NCI-H1092 treated with DMSO at 0.1 percent for 48 hours (cell line): ENCODE measurements at places on chromosomes 16 and 17.
A peak's percentile ranks its signal among the peaks of the same experiment; 100 is the strongest.

DNA sequence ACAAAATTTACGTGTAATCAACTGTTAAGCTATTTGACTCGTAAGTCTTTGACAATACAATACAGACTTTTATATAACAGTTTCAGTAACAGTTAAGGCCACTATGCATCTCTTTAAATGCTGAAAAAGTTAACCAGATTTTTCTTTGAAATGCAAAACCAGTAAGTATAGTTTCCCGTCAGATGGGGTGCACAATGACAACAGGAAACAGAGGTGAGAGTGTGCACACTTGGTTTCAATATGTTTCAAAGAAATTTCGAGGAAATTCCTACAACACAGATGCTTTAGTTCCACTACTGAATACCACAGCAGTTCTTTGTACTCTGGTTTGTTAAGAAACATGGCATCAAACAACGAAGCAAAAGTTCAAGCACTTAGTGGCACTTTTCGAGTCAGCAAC, 48.4 kb downstream of the RNF157 start:
- no peak for DNase-seq

GRCh38 chr17:31533546-31534155, 142.2 kb downstream of the RAB11FIP4 start:
- peak; percentile 18 for DNase-seq

DNA sequence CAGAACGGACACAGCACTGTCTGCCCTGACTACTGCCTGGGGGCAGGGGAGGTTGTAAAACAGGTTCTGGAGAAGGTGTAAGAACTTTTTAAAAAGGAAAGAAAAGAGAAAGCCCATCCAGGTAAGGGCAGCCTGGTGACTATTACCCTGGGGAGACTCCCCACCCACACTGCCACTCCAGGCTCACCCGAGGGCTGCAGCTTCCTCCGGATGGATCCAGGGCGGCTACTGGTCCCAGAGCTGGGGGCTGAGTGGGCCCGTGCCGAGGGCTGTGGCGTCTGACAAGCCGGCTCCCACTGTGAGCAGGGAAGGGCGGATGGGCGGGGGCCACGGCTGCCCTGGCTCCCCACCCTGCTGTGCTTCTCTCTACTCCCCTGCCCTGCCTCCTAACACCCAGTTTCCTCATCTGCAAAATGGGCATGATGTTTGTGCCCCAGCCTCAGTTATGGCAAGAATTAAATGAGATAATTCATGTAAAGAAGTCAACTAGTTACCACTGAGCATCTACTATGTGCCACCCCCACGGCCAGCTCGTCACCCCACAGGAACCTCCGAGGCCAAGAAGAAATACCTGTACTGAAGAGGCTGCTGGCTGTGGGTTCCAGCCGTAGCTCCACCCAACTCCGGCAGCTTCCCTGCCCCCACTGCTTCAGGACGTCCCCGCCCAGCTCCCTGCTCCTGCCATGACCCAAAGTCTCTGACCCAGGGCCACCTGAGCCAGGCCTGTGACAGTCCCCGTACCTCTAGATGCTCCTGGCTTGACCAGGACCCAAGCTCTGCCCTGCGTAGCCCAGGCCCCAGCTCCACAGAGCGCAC, 24.2 kb downstream of the KATNB1 start:
- no peak for DNase-seq

DNA sequence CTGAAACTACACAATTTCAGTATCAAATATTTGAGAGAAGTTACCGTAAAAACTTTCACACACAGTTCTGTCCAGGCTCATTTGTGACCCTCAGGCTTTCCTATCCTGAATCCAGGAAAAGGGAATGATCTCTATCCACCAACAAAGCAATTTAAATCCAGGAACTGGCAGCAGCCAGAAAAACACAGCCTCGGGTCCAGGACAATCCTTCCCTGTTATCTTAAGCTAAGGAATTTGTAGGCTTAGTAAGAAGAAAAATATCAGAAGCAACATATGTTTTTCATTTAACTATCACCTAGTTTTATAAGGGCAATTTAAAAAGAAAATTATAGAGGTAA, 47.1 kb downstream of the TEX2 start:
- DNase-seq: no peak

DNA sequence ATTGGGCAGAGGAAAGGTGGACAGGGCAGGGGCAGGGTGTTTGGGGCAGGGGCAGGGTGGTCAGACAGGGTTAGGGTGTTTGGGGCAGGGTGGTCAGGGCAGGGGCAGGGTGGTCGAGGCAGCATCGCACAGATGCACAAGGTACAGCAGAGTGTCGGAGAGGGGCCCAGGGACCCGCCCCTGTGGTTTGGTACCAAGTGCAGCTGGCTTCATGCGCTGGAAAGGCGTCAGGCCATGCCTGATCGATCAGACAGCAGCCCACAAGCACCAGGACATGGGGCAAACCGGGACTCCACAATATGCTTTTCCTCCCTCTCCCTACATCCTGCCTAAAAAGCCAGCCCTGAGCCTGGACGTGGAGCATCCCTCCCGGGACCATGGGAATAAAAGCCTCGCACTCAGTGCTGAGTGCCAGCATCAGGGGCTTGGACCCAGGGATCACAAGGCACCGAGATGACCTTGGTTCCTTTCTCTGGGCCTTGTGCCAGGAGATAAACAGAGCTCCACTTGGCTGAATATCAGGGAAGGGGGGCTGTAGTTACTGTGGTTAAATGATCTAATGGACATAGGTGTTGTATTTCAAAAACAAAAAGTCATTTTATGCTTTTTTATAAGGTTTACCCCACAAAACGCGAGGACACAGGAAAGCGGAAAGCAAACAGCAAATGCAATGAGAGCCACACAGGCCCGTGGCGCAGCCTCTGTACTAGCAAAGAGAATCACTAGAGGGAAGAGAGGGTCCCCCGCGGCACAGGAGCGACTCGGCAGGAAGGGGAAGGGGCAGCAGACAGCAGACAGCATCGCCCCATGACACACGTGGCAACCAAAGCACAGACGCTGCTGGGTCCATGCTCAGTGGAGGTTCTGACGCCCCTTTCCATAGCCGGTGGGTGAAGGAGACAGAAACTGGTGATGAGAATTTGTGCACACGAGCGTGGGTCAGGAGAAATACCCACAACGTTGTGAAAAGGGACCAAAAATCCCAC, 5.3 kb upstream of the HEXD start:
- DNase-seq: peak; percentile 92

DNA sequence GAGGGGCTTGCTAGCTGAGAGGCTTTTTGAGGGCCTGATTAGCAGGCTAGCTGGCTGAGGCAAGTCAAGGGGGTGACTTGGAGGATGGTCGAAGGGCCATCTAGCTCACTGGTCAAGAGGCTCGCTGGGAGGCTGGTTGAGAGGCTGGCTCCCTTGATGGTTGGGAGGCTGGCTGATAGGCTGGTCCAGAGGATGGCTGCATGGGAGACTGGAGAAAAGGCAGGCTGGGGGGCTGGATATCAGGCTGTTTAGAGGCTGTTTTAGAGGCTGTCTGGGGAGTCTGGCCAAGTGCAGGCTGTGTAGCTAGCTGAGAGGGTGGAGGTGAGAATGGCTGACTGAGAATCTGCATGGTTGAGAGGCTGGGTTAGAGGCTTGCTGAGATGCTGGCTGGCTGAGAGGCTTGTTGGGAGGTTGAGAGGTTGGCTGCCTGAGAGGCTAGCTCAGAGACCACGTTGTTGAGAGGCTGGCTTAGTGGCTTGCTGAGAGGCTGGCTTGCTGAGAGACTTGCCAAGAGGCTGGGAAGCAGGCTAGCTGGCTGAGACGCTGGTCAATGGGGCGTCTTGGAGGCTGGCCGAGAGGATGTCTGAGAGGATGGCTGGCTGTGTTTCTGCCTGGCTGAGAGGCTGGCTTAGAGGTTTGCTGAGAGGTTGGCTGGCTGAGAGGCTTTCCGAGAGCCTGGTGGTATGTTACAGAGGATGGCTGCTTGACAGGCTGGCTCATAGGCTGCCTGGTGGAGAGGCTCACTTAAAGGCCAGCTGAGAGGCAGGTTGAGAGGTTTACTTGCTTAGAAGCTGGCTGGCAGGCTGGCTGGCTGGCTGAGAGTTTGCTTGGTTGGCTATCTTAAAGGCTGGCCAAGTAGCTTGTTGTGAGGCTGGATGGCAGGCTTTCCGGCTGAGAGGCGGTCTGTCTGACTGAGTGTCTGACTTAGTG, 36.6 kb upstream of the ACSM2B start:
- peak; percentile 95 for DNase-seq

GRCh38 chr16:85967111-85967510, 68.1 kb downstream of the IRF8 start:
- DNase-seq: no peak

DNA sequence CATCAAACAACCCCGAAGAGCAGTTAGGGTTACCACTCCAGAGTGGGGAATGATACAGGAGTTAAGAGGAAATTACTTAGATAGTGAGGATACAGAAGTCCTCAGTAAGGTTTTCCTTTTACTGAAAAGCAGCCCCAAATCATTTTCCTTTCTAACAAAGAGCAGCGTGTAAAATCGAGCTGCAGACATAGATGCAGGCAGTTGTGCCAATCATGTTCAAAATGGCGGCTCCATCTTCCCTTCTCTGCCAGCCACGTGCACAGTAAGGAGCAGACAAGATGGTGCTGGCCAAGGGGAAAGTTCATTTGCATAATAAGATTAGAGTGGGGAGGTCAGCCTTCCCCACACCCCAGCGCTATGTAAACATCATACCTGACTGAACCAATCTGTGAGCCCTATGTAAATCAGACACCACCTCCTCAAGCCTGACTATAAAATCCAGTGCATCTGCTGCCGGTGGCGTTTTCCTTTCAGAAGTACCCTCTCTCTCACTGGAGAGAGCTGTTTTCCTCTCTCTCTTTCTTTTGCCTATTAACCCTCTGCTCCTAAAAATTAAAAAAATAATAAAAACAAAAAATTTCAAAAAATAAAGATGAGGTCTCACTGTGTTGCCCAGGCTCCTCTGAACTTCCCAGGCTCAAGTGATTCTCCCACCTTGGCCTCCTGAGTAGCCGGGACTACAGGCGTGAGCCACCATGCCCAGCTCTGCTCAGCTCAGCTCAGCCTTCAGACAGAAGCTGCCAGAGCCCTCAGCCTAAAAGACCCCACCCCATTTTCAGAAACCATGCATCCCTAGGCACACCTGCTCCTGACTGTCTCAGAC, 2.6 kb upstream of the SRL start:
- DNase-seq: peak; percentile 24

DNA sequence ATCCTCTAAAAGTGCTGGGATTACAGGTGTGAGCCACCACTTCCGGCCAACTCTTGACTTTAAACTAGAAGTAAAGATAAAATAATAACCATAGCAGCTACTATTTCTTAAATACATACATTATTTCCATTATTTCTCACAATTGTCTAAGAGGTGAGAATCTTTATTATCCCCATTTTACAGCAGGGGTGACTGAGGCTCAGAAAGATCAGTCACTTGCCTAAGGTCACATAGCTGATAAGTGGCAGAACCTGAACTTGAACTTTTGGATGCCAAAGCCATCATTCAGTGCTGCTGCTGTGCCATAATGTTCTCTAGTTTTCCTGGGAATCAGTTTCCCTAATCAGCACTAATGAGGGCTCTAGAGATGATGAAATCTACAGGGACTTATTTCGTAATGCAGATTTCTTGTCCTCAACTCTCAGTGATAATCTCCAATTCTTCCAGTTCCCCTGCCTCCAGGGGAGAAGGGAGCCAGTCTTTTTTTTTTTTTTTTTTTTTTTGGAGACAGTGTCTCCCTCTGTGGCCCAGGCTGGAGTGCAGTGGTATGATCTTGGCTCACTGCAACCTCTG, 25.2 kb upstream of the GPRC5B start:
- DNase-seq: no peak

DNA sequence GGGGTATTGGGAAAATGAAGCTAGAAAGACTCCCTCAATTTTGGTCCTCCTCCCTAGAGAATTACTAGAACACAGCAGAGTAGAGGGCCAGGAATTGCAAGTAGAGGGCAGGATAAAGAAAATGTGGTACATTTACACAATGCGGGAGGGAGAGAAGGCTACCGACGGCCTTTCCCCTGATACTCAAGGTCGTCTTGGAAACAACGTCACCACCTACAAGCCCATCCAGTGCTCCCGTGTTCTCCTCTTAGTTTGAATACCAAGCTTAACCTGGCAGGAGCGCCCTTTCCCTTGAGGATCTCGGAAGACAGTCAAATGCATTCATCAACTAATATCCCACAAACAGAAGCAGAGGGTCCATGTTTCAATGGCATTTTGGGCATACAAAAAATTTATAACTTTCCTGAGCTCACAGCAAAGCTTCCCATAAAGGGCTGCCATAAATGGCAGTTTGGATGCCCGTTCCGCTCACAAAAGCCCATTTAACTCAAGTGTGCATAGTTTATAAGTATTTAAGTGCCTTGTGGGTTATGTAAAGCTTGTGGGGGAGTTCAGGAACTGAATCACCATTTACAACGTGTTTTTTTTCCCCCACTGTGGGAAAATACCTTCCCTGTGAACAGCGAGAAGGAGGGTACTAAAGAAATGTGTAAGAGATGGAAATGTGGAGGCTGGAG, 414.6 kb downstream of the SLC39A11 start:
- no peak for DNase-seq

DNA sequence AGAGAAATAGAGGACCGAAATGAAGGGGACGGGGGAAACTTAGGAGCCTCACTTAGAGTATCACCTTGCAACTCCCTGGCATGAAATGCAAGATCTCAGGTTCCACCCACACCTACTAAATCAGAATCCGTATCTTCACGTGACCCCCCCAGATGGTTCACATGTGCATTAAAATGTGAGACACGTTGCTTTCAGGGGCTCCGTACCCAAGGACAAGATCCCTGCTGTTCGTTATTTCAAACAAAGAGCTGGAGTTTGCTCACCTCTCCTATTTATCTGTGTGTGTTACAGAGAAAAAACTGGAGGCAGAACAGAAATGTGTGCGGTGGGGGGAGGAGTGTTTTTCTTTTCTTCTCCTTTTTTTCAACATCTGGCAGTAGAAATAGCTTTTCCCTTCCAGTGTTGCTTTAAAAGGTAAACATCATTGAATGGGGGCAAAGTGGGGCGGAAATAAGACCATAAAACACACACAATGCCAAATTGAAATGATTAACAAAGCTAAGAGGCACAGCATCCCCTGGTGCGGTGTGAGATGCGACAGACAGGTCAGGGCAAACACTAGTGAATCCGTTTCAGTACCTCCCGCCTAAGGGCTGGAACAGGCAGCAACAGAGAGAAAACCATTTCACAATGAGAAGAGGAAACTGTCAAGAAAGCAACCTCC, 145.4 kb downstream of the SOX9 start:
- DNase-seq: peak; percentile 87

DNA sequence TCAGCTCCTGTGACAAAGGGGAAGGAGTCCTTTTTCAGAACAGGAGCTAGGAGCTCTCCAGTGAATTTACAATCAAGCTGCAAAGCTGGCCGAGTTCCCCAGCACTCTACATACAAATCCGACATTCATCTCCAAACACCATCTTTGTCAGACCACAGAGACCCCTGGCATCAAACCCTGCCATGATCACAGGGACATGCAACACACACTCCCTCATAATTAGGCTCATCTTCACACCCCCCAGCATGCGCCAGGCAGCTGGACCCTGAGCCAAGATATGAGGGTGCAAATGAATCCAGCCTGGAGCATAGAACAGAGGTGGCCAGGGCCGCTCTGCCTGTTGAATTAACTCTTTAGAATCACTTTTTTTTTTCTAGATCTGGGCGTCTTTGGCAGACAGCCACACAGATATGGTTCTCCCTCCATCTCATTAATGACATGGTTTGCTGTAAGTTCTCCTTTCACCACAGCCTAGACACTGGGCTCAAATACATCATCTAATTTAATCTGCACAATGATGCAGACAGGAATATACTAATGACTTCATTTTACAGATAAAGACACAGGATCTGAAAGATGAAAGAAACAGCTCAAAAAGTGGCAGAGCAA, 366.3 kb downstream of the NPIPA8 start:
- no peak for DNase-seq
